Fibroblast of skin of right quadriceps (primary cell): ENCODE measurements at places on chromosomes 1 and 21.
A peak's percentile ranks its signal among the peaks of the same experiment; 100 is the strongest.

DNA sequence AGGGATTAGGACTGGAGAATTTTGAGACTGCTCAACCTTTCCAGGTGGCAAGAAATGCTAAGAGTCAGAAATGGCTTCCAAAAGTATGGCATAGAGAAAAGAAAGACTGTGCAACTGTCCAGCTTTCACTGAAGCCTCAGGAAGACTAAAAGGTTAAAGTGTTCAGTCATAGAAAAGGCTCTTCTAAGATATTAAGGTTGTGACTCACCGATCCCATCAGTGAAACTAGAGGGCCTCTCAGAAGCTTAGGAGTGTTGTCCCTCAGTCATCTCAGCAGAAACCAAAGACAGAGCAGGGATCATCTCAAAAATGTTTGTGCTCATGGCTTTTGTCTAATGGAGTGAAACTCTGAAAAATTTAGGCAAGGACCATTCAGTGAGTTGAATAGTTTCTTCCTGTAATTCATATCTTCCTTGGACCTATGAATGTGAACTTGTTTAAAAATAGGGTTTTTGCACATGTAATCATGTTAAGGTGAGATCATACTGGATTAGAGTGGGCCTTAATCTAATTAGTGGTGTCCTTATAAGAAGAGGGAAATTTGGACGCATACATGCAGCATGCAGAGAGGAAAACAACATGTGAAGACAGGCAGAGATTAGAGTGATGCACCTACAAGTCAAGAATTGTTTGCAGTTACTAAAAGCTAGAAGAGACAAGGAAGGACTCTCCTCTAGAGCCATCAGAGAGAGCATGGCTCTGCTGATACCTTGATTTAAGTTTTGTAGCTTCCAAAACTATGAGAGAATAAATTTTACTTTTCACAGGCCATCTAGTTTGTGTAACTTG lies 71.3 kb downstream of the RPE65 start:
- peak; percentile 50 for DNase-seq

DNA sequence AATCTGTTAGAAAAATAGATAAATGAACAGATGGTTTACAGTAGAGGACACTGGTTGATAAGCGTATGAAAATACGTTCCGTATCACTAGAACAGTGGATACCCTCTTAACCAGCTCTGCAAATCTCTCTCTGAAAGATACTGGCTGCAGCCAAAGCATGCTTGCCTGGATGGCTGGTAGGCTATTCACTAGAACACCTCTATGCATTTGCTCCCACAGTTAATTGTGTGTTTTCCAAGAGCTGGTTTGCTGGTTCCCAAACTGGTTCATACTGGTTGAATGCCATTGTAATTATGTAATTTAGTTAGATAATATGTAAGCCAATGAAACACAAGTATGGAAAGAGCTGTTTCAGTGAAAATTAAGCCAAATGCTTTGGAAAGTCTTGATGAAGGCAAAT lies 126.6 kb downstream of the C1orf21 start:
- no peak for DNase-seq

DNA sequence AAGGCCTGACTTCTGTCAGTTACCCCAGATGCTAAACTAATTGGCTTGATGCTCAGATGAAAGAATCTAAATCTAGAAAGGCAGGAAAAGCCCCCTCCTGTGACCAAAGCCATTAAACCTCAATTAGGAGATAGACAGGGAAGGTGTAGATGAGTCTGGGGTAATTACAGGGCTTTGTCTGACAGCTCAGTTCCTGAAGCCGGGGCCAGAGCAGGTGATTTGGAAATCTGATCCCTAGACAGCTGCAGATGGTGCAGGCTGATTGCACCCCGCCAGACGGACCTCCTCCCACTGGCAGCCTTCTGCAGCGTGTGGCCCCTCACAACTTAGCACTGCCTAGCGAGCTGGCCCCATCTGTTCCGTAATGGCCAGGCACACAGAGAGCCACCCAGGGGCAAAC lies 395.1 kb downstream of the HLX start:
- DNase-seq = no peak

GRCh38 chr1:41533016-41533730 lies 48.7 kb upstream of the EDN2 start:
- DNase-seq = no peak

DNA sequence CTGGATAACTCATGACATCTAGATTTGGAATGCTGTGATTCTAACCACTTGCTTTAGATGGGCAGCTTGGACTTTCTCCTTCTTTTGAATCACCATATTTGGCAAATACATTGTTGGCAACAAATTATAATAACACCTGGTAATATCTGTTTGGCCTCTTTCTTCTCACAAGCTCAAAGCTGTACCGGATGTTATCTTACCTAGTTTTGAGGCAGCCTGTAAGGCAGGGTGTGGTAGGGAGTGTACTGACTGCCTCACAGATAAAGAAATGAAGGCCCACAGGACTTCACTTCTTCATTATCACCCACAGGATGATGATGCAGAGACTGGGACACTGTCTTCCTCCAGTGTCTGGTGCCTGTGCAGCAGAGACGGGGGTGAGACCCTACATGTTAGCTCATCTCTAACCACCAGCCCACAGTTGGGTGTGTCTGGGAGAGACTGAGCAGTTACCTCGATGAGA lies 28.5 kb downstream of the TUFT1 start:
- no peak for DNase-seq

DNA sequence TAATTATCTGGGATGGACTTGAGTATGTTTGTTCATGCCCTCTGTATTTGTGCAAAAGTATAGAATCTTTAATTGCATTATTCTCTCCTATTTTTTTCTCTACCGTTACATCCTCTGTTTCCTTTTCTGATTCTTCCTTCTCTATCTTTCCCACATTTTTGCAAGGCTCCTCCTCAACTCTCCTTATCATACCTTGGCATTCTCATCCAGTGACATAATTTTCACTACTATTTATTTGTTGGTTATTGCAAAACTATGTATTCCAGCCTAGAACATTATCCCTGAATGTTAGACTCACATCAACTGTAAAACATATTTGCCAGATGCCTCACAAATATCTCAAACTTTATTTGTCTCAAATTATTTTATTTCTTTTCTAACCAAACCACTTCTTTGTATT lies 381.9 kb downstream of the COL11A1 start:
- no peak for DNase-seq

DNA sequence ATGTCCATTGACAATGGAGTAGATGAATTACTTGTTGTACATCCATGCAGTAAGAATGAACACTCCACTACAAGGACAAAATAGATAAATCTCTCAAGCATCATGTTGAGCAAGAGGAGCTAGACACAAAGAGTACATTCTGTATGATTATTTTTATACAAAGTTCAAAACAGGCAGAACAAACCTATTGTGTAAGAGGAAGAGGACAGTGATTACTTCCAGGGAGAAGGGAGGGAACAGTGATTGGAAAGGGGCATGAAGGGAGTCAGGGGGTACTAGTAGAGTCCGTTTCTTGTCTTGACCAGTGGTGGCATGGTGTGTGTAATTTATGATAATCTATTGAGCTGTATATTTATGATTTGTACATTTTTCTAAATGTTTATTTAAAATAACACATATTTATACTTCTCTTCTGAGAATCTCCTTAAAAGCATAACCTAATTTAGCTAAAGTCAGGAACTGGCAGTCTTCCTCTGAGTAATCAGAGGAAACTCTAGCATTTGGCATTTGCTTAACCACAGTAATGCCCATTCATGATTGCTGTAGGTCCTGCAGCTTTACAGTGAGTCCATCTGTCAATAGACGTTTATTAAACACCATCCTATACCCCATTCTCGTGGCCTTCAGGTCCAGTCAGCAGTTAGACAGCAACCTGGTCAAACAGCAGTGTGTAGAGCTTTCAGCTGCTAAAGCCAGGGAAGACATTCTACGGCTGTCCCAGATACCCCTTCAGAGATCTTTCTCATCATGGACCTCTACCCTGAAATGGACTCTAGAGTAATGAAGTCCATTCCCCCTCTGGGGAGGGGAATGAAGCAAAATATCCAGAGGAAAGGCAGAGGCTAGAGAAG lies 114.1 kb upstream of the GALNT2 start:
- DNase-seq = no peak

- no peak for DNase-seq
These were observed 8.2 kb upstream of the PADI6 start for GRCh38 chr1:17363771-17364170.

DNA sequence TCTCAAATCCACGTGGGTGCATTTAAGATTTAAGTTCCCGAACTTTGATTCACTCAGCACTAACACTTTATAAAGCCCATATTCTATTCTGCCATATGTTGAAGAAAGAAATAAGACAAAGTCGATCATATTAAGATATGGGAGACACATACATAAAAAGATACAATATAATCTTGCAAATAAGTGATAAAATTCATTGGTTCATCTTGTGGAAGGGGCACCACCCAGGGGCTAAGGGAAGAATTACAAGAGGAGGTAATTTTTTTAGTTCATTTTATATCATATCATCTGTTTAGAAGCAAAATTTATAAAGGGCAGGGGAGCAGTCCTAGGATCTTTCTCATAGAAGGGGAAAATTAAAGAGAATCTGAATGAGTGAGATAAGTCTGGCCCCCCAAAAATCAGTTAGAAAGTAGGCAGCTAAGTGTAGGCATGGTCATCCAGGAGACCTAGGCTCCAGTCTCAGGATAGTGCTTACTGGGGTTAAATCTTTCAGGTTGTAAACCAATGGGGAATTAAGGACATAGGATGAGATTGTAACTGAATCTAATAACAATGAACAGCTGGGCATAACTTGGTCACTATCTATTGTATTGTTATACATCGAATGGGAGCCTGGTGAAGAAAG lies 124.2 kb upstream of the L1TD1 start:
- DNase-seq = no peak

DNA sequence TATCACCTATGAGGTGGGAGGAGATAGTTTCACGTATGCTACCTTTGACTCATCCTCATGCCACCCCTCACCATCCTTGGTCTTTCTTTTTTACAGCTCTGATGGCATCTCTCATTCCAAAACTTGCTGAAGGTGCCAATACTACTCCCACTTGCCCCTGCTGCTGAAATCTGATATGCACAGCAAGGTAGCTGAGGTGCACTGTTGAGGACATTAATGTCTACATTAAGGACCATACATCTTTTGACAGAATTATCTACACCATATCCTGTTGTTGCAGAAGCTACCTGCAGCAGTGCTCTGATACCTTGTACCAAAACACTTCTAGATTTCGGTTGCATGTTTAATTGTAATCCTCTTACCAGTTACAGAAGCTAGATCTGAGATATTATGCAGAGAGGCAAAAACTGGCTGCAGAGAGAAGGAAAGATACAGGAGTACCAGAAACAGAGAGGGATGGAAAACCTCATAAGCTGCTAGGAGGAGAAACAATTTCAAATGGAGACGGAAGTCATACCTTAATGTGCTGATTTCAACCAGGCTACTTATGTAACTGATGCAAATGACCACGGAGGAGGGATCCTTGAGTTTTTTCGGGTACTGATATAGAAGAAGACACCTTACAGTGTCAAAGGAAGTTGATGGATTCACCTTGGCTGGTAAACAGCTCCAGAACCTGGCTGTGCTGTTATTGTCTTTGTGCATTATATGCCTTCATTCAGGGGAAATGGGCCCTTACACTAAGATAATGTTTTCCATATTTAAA lies 19.3 kb upstream of the PTPRC start:
- DNase-seq = no peak

DNA sequence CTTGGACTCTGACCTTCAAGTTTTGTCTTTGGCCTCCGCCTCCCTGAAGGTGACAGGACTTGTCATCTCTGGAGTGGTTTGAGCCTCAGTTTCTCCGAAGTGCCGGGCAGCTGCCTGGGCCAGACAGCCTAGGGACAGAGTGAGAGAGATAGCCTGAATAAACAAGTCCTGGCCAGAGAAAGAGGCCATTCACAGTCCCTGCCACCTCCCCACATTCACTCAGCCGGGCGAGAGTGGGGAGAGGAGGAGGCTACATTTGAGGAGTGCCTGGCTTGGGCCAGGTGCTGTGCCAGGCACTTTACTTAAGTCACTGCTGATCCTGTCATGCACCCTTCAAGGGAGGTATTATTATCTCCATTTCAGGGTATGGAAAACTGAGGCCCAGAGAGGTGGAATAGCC lies 3.5 kb downstream of the EXTL1 start:
- no peak for DNase-seq

GRCh38 chr1:85344256-85344694 lies 67.8 kb upstream of the BCL10 start:
- DNase-seq = peak; percentile 50

- DNase-seq = peak; percentile 24
These were observed 1262.8 kb upstream of the PRMT6 start for GRCh38 chr1:105793536-105794146.

DNA sequence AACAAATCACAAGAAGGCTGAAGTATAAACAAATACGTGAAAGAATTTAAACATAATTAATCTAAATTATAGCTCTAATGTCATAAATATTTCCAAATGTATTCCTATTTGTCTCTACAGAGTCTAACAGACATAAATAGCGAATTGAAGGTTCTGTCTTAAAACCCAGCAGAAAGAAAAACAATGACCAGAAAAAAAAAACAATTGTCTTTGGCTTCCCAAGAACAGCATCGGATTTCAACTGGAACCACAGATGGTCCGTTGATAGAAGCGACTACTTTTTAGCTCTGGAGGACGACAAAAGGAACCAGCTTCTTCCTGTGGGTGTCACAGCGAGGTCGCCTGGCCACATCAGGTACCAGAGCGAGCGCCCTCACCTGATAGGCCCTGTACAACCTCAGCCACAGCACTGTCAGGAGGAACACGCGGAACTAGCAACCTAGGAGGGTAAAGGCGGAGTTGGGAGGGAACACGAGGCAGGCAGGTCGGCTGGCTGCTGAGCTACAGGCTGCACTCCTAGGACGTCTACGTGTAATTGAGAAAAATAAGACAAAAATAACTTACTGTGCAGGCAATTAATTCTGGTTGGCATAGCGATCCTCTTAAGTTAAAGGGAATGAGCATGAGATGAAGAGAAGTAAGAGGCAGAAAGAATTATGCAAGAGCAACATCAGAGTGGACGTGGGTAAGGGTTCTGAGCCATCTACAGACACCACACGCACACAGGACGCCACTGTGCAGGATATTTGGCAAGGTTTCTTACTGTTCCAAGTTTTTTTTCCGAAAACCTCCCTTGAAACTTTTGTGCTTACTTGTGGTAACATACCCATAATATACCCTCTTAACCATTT lies 16.7 kb upstream of the PRDM15 start:
- DNase-seq = no peak

GRCh38 chr1:23868557-23869016 lies 497 bp upstream of the FUCA1 start:
- no peak for DNase-seq

DNA sequence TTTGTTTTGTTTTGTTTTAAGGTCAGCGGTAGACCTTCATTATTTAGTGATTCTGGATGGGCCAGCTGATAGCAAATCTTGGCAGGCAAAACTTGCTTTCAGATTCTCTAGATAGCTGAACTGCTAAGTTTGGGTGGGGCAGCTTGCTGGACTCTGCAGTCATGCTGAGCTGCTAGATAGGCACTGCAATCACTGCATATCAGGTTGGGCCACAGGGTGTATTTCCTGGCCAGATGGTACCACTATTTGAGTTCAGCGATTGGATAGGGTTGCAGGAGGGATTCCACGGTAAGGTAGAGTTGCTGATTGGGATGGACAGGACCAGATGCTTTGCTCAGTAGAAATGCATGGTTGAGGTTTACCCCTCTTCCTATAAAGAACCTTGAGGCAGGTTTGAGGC lies 579.3 kb upstream of the ADGRL4 start:
- no peak for DNase-seq

- peak; percentile 64 for DNase-seq
These were observed 459.3 kb downstream of the PLPP3 start for GRCh38 chr1:56120021-56120420.
